RPMI7951 (cell line): ENCODE measurements at places on chromosomes 12 and 14. TPM values are rescaled to one million over a fixed set of nuclear protein-coding genes. Genes with fewer than 3 reads are reported as not detected.

ANO4 gene
- 0.48 and 1.1 TPM in 2 replicates for total RNA-seq

- DNase-seq: no peak
Measured at GRCh38 chr12:132191715-132192553, 47.7 kb downstream of the NOC4L start.

- no peak for DNase-seq
Measured at GRCh38 chr14:95644981-95645380, 41.2 kb upstream of the TCL1B start.

APOF gene
- not detected in 2 replicates for total RNA-seq

PLEKHH1 gene
- 2.3 and 2.6 TPM in 2 replicates for total RNA-seq

DNA sequence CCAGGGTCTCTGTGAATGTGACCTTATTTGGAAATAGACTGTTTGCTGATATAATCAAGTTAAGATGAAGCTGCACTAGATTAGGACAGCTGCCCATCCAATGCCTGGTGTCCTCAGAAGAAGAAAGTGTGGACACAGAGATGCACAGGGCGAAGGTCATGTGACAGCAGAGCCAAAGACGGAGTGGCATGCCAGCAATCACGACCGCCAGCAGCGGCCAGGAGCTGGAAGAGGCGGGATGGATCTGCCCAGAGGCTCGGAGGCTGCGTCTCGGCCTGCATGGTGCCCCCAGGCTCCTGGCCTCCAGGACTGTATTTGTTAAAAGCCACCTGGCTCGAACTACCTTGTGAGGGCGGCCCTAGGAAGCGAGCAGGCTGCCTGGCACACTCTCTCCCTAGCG is 76.5 kb downstream of the RFLNA start:
- no peak for DNase-seq

PITPNM2 gene
- total RNA-seq: 2.6 and 2.8 TPM in 2 replicates

- peak; percentile 27 for DNase-seq
Measured at GRCh38 chr12:67237231-67237630, 31.9 kb upstream of the CAND1 start.

GRCh38 chr14:96568621-96569020 is 66.4 kb downstream of the PAPOLA start:
- DNase-seq: no peak

- DNase-seq: no peak
Measured at GRCh38 chr12:109771746-109772621, 58.4 kb downstream of the FAM222A start.

VWF gene
- total RNA-seq: under 0.01 TPM in 1 of 2 replicates, not detected in the other

DNA sequence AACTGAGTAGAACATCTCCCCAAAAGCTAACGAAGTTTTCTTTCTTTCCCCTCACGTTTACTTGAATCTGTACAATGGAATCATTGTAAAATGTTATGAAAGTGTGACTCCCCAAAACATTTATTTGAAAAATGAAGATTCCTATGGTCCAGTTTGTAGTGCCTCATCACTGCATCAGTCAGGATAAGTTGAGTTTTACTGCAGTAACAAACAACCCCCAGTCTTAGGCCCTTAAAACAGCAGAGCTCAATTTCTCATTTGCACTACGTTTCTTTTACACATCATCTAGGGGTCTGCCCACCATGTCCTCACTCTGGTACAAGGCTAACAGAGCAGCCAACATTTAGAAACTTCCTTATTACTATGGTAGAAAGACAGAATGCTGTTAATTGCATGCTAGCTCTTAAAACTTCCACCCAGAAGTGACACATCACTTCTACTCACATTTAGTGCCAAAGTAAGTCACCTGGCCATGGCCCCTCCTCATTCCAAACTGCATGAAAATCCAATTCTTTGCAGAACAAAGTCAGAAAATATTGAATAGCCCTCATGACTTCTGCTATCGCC is 546.4 kb downstream of the MED13L start:
- DNase-seq: no peak
